ENCODE measurements at places on chromosomes 7 and 10.

DNA sequence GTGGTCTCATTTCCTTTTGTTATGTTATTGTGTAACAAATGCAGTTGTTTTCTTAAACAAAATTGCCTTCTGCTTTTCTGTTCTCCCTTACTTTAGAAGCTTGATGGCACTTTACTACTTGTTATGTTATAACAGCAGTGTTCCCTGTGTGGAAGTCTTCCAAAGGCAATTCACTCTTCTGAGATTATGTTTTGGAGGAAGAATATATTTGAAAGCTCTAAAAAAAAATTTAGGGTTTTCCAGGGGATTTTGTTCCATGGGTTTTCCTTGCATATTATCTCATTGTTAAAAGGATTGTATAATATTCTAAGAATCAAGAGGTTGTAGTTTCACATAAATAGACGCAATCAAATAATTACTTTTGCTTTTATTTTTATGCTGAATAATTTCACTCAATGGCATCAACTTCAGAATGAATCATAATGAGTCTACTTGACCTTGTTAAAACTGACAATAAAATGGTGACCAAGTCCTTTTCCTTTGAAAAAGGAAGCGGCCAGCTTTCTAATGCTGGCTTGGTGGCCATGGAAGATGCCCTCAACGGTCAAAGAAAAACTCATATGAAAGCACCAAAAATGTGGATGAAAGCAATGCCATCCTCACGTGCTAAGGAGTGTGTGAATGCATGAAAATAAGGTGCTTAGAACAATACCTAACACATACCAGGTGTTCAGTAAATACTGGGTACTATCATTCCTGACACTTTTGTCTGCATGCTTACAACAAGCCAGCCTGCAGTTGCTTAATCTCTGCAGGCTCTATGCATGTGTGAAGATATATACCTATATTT, 92.4 kb upstream of the KLF6 start:
- DNase-seq, result no peak

GRCh38 chr7:137953665-137954470, 48.0 kb downstream of the CREB3L2 start:
- no peak for DNase-seq

- no peak for DNase-seq
Measured at GRCh38 chr10:83545901-83546391, 593.4 kb upstream of the GHITM start.

GRCh38 chr7:112596260-112596659, 115.5 kb downstream of the LSMEM1 start:
- DNase-seq, result no peak

DNA sequence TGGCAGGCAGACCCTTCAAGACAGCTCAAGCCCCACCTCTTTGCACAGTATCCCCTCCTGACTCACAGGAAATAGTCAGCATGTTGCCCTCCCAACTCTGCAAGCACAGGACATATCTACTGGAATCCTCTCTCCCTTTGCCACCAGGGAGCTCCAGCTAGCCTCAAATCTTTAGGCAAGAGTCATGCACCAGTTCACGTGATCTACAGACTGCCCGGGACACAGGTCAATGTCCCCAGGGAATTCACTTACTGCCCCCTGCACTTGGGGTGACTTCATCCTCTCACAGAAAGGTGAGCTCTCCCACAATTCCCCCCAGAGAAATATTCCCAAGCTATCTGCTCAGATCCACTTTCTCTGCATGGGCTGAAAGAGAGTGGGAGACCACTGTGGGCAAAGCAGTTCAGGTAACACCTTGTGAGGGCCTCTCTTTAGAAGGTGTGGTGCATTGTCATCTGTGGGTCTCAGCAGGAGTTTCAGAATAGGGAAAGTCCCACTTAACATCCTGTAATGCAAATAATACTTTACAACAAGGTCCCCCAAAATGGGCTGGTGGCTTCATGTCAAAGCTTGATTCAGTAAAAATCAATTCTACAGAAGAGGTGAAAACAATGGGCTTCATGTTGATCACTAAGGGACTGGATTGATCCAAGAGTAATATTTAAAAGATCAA, 129.9 kb downstream of the NOC3L start:
- DNase-seq, result no peak

GRCh38 chr7:27187475-27188385, 2.7 kb upstream of the HOXA11 start:
- no peak for DNase-seq

DNA sequence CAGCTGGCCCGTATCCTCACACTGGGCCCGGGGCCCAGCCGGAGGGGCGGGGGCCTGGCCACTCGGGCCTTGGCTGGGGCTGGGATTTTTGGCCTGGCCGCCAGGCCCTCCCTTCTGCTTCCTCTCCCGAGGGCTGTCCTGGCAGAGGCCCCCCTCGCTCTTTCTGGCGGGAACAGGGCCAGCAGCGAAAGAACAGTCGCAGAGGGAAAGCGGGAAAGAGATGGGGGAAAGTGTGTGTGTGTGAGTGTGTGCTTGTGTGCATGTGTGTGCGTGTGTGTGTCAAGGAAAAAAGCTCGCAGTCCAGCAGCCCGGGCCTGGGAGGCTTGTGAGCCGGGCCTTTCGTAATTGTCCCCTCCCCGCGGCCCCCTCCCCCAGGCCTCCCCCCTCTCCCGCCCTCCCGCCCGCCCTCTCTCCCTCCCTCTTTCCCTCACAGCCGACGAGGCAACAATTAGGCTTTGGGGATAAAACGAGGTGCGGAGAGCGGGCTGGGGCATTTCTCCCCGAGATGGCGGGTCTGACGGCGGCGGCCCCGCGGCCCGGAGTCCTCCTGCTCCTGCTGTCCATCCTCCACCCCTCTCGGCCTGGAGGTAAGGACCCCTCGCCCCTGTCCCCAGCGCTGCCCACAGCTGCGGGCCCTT, at the start of gene ELN:
ELN (plus strand) TSS at position 491 of the 638 bp plus-strand sequence; CDS start at position 506, 15 bp downstream.
- no peak for DNase-seq

Data from activated CD4-positive, alpha-beta T cell treated with anti-CD3 and anti-CD28 coated beads, Interleukin-2, amount 10 ng/mL, durations not matched to agents 24 days and 14 days (primary cell).